Stimulated activated CD4-positive, alpha-beta T cell treated with anti-CD3 and anti-CD28 coated beads, Interleukin-15, amount 100 ng/mL, for 24 hours (primary cell): ENCODE measurements at places on chromosomes 3 and 15.

- DNase-seq: no peak
These were observed 159.0 kb upstream of the CHRNA7 start for GRCh38 chr15:31871166-31871886.

DNA sequence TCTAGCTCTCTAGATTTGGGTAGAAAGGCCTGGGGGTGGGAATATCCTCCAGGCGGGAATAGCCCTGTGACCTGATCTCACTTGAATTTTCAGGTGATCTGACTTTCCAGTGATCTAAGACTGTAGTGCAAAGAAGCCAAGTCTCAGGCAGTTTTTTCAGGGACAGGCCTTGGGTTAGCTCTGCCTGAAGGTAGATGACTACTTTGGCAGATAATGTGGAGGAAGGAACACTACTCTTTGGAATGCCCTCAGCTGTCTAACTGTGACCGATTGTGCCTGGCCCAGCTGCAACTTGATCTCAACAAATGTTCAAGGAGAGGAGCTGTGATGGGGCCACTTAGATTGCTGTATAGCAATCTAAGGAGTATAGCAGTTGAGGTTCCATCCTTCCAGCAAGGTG lies 193.7 kb downstream of the TCF12 start:
- no peak for DNase-seq

- no peak for DNase-seq
These were observed 24.1 kb upstream of the NEDD4 start for GRCh38 chr15:56017511-56017910.

DNA sequence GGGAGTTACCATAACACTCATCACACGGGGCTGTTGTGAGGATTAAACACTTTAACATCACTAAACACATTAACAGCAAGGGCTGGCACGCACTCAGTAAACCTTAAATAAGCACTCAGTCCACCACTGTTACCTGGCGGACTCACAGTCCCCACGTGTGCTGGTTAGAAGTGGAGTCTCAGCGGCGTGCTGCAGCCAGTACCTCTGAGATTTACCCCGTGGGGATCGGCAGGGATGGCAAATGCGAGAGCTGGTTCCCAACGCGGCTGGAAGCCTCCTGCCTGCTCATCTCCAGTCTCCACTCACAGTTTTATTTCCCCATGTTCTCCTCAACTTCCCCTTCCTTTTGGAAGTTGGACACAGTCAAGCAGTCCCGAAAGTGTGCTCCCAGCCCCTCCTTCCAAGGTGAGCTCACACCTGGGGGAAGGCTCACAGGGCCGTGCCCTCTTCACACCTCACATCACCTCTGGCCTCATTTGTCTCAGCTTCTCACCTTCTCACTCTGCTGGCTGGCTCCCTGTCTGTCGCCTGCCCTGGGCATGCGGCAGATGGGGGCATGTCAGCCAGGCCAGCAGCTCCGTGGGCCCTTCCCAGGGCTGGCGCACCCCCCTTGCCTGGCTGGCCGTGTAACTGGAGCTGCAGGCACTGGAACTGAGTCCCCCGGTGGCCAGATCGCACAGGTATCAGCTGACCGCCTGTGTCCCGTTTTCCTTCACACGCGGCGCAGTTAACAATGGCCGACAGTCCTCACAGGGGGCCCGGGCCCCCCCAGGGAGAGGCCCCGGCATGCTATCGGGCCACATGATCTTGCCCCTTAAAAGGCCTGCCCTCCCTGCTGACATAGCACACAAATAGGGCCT lies 87.1 kb downstream of the WNT7A start:
- DNase-seq: no peak

- DNase-seq: no peak
These were observed 44.0 kb downstream of the SMAD3 start for GRCh38 chr15:67109141-67110034.

DNA sequence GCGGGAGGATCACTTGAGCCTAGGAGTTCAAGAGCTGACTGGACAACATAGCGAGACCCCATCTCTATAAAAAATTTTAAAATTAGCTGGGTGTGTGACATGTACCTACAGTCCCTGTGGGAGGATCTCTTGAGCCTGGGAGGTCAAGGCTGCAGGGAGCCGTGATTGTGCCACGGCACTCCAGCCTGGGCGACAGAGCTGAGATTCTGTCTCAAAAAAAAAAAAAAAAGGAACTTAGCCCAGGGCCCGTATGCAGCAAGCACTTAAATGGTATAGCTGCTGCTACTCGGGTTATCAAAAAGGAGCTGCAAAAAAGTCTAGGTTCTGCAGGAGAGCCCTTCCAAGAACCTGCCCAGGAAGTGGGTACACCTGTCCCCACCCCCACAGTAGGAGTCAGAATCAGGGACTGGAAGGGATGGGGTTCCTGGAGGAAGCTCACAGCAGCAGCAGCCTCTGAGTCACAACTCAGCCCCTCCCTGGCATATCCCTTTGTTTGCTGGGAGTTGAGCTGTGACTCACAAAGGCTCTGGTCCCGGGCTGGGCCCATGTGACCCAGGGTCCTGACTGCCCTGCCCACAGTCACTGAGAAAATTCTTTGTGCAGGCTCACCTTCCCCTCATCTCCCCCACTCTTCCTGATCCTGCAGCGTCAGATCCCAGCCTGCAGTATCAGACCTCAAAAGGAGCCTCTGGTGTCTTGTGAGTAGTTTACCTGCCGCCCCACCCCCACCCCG lies at the start of gene SPATA12:
Gene SPATA12, plus strand, starts transcription at position 576 of the 733 bp plus-strand sequence. CDS start 13,031 bp downstream, outside the sequence.
- DNase-seq: peak; percentile 11
